ENCODE measurements at places on chromosomes 4 and X.
A peak's percentile ranks its signal among the peaks of the same experiment; 100 is the strongest.

- DNase-seq, result peak; percentile 21
Measured at GRCh38 chrX:68511255-68511654, 12.4 kb downstream of the YIPF6 start.

DNA sequence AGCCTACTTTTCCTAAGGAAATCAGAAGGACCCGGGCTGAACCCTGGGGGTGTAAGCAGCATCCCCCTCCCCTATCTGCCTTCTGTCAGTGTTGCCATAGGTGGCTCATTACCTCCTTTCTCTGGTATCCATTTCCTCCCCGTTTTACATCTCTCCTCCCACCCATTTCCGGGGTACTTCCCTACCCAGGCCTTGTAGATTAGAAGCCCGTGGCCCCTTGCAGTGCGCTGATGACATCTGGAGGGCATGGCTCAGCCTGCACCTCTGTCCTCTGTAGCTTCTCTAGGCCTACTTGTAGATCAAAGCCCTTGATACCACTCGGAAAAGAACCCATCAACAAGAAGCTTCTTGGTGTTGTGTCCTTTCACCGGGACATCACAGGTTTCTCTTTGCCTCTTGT, 71.8 kb downstream of the NBDY start:
- DNase-seq, result peak; percentile 43

DNA sequence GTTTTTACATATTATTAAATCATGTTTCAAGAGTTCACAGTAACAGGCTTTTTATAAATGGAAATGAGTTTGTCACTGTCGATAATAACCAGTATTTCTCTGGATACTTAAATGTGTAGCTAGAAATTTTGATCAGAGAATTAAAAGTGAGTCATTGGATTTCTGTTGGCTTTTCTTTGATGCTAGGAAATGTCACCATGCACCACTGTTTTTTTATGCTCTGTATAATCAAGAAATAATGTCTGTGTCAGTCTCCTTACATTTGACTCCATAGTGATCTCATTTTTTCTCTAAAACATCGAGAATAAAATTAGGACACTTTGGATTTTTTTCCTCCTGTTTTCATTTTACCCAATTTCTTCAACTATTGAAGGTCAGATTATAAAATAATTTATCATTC, 234.2 kb downstream of the RAPGEF2 start:
- no peak for DNase-seq

- no peak for DNase-seq
Measured at GRCh38 chrX:32877592-32877991, 333.8 kb downstream of the DMD start.

DNA sequence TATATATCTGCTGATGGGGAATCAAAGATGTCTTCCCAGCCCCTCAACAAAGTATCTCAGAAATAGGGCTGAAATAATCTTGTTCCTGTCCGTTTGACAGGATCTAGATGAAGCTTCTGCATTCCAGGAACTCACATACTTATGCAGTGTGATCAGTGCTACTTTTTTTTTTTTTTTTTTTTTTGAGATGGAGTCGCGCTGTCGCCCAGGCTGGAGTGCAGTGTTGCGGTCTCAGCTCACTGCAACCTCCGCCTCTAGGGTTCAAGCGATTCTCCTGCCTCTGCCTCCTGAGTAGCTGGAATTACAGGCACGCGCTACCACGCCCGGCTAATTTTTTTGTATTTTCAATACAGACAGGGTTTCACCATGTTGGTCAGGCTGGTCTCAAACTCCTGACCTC, 36.4 kb downstream of the DHX15 start:
- DNase-seq, result no peak

- DNase-seq, result no peak
Measured at GRCh38 chr4:77194366-77194765, 37.4 kb downstream of the CCNG2 start.

DNA sequence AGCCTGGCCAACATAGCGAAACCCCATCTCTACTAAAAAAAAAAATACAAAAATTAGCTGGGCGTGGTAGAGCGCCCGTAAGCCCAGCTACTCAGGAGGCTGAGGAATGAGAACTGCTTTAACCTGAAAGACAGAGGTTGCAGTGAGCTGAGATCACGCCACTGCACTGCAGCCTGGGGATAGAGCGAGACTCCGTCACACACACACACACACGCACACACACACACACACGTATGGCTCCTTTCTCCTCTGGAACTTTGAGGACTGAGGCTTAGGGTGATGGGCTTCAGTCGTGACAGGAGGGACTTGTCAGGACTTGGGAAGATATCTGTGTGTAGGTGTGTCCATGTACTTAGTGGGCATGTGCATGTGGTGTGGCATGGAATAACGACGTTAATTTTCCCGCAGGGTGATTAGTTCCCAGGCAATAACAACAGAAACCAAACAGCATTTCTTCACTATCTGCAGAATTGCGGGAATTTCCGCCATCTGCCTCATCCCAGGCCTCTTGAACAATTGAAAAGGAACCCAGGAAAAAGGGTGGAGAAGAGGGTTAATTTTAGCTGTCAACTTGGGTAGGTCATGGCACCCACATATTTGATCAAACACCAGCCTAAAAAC, 47.7 kb downstream of the RWDD4 start:
- no peak for DNase-seq

DNA sequence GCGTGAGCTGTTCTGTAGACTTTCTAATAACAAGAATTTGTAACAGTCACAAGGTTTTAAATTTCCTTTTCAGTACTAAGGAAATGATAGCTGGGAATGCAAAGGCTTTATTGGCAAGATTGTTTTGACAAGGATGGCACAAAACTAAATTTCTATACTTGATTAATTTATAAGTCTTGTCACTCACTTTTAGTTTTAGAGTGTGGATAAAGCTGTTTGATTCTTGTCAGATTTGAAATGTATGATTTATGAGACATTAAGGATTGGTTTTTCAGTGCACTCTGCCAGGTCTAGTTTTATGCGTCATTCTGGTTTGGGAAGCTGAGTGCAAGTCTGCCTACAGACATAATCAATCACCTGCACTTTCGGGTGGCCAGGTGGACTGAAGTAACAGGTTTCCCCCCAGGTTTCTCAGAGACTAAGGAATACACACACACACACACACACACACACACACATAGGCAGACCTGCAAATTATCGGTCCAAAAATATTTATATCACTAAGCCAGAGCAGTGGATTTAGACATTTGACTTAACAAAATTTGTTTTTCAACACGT, 9.3 kb downstream of the FHL1 start:
- DNase-seq, result no peak

- no peak for DNase-seq
Measured at GRCh38 chr4:185700048-185700447, 111.9 kb downstream of the SORBS2 start.

- no peak for DNase-seq
Measured at GRCh38 chrX:23904096-23904495, 3.6 kb downstream of the APOO start.

GRCh38 chr4:140094438-140095420, 59.3 kb downstream of the MAML3 start:
- DNase-seq, result peak; percentile 24

DNA sequence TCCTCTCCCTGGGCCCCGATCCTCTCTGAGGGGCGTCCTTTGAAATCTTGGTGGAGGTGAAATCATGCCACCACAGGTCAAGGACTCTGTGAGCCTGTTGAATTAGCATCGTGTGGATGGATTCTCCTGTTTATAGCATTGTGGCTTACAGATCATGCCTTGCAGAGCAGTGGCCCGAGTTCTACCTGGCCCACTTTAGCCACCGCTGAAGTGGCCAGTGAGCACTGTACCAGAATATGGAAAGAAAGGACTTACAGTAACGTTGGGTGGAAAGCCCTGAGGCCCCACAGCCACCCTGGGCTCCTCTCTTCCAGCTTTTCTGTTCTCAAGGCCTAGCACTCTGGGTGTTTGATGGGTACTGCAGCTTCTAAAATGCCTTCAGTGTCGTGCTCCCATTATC, 35.3 kb downstream of the NPFFR2 start:
- DNase-seq, result no peak

DNA sequence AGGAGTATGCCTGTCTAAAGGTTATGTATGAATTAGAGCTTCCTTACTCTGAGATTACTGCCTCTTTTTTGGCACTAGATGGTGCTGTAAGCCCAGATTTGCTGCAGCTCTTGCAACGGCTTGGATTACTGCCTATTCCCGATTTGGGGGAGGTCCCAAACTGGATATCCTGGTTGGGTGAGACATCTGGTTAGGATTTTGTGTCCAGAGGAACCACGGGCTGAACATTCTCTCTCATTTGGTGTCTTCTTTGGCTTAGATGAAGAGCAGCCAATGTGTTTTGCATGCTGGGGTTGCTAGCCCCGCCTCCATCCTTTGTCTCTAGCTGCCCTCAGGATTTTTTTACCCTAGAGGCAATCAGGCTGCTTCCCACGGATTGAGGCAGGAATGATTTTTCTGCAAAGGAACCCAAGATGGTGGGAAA, 31.9 kb downstream of the F8A1 start:
- peak; percentile 0 for DNase-seq

DNA sequence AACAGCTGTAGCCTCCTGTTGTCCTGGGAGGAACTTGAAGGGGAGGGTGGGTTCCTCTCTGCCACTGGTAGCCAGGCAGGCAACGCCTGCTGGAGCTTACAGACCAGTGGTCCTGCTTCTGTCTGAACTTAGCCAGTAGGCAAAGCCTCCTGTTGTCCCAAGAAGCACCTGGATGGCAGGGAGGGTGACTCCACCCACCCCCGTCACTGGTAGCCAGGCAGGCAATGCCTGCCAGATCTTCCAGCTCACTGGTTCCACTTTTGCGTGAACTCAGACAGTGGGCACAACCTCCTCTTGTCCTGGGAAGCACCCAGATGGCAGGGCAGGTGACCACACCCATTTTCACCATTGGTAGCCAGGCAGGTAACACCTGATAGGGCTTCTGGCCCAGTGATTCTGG, 203.5 kb upstream of the DIPK2B start:
- no peak for DNase-seq

GRCh38 chr4:13612569-13612968, 15.0 kb downstream of the BOD1L1 start:
- no peak for DNase-seq

DNA sequence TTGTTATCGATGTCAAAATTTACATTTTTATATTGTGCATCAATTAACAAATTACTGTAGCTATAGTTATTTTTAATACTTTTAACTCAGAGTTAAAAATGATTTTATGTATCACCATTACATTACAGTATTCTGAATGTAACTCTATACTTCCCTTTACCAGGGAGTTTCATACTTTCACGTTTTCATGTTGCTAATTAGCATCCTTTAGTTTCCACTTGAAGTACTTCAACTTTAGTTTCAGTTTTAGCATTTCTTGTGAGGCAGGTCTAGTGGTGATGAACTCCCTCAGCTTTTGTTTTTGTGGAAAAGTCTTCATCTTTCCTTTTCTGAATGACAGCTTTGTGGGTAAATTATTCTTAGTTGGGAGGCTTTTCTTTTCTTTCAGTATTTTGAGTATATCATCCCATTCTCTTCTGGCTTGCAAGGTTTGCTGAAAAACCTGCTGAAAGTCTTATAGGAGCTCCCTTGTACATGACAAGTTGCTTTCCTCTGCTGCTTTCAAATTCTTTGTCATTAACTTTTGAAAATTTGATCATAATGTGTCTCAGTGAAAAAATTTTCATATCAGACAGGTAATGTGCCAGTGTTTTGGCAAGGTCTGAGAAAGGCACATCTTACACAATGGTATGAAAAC, 9.8 kb upstream of the CISD2 start:
- DNase-seq, result no peak

DNA sequence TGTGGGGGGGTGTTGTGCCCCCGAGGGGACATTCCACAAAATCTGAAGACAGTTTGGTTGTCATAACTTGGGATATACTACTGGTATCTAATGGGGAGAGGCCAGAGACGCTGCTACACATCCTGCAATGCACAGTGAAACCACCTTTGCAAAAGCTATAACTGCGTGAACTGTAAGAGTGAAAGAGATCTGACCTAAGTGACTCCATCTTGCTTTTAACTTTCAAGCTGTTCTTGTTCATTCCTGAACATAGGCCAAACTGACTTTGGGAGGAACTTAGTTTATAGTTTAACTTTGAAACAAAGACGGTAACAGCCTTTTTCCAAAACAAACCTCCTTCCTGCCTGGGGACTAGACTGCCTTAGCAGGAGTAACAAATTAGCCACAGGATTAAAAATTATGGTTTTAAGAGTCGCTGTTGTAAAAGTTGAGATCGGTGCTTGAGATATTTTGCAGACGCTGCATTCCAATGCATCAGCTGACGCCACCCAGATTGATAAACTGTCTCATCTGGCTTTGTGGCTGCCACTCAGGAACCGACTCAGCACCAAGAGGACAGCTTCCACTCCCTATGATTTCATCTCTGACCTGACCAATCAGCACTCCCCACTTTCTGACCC, 70.9 kb downstream of the ATXN3L start:
- DNase-seq, result no peak

GRCh38 chr4:48189731-48190130, 55.7 kb upstream of the TXK start:
- no peak for DNase-seq

DNA sequence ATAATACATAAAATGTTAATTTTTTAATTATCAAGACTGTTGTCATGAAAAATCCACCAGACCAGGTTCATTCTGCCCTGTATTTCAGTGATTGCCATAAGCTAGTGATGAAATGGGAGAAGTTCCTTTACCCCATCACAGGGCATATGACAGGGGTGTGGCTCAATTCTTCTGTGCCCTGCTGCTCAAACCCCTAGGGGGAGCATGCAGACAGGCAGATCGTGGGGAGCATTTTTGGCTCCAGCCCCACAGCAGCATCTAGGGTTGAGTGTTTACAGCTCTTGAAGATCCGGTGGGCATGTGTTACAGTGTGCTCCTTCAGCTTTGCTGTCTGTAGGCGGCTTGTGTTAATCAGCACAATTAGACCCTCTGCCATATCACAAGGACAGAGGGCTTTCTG, 700.7 kb downstream of the PCDH18 start:
- no peak for DNase-seq

DNA sequence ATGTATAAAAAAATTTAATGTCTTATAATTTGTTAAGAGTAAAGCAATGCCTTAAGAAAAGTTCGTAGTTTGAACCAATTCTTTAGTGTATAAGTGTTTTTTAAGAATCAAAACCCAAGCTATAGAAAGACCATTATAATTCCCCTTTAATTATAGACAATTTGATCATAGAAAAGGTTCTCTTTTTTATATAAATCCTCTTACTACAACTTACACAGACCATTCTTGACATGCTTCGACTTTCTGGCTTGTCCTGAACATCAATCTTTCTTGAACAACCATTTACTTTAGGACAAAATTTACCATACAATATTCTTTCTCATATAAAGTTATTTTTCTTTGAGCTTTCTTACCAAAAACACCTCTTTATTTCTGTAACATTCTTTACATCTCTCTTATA, 330.5 kb upstream of the SPANXN1 start:
- DNase-seq, result no peak

GRCh38 chr4:140096483-140096861, 57.5 kb downstream of the MAML3 start:
- DNase-seq, result no peak

DNA sequence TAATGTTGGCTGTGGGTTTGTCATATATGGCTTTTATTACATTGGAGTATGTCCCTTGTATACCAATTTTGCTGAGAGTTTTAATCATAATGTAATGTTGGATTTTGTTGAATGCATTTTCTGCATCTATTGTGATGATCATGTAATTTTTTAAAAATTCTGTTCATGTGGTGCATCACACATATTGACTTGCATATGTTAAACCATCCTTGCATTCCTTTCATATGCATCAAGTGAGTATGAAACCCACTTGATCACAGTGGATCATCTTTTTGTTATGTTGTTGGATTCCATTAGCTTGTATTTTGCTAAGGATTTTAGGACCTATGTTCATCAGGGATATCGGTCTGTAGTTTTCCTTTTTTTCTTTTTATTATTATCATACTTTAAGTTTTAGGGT, 12.1 kb downstream of the HEPH start:
- no peak for DNase-seq

GRCh38 chr4:138405934-138406567, 163.9 kb upstream of the SLC7A11 start:
- no peak for DNase-seq
